ENCODE measurements at places on chromosomes 1 and 21.

GRCh38 chr1:156926175-156926574 lies 5.7 kb downstream of the LRRC71 start:
- peak; percentile 72 for DNase-seq

- no peak for DNase-seq
Measured at GRCh38 chr1:32309960-32310359, 18.1 kb downstream of the HDAC1 start.

DNA sequence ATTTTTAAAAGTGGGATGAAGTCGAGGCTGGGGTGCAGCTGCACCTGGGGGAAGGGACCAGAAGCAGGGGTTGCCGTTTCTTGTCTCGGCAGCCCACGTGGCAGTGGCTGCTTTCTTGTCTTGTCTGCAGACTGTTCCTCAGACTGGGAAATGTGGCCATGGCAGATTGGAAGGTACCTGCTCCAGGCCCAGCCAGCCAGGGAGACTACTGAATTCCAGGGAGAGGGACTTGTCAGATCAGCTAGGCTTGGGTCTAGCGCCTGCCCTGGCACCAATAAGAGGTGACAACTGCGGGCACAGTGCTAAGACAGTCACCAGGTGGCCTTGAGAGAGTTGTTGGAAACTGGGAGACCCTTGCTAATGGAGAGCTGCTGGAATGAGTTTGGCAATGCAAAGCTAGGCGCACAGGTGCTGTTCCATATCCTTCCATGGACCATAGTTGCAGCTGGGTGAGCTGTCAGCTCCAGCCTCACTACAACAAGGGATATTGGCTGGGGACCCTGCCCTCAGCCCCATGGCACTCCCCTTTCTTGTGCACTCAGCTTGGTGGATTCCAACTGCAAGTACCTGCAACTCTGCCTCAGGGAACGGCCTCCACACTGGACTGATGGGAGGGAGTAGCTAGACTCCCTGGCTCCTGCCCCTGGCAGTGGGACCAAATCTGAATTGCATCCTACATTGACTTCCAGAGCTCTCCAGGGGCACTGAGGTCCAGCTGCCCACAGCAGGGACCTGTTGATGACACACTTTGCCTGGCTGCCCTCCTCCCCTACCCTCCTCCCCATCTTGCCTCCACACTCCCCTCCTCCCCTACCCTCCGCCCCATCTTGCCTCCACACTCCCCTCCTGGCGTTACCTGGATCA lies 9.9 kb upstream of the IL22RA1 start:
- DNase-seq = no peak

DNA sequence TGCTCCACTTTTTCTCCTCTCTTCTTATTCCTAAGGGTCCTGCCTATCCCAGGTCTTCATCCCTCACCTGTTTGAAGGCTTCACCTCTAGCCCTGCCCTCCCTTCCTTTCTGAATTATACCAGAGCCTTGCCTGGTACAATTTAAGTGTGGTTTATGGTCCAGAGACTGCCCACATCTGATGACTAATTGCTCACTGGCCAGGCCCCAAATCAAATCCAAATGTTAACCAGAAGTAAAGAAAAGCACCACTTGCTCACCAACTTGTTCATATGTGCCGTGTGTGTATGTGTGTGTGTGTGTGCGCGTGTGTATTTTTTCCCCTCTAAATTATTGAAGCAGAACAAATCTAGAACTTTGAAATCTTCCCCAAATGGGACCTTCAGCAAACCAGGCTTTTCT lies 26.4 kb downstream of the MYOM3 start:
- no peak for DNase-seq

DNA sequence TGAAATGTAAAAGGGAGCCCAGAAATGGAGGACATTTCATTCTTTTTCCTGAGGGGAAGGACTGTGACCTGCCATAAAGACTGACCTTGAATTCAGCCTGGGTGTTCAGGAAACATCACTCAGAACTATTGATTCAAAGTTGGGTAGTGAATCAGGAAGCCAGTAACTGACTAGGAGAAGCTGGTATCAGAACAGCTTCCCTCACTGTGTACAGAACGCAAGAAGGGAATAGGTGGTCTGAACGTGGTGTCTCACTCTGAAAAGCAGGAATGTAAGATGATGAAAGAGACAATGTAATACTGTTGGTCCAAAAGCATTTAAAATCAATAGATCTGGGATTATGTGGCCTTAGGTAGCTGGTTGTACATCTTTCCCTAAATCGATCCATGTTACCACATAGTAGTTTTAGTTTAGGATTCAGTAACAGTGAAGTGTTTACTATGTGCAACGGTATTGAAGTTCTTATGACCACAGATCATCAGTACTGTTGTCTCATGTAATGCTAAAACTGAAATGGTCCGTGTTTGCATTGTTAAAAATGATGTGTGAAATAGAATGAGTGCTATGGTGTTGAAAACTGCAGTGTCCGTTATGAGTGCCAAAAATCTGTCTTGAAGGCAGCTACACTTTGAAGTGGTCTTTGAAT lies 2.9 kb downstream of the RGS2 start:
- DNase-seq = no peak

DNA sequence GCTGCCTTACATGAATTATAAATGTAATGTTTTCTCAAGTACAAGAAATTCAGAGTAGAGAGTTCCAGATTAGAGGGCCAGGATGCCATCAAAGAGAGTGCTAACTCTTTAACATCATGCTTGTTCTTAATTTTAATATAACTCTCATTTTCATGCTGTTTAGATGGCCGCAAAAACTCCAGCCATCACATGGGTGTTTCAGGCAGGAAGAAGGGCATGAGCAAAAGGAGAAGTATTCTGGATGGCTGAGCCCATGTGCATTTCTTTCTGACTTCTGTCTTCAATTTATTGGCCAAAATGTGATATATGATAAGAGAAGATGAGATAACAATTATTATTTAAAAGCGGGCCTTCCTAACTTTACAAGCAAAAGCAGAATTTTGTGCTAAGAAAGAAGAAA lies 1328.6 kb downstream of the MRPL39 start:
- DNase-seq = no peak

DNA sequence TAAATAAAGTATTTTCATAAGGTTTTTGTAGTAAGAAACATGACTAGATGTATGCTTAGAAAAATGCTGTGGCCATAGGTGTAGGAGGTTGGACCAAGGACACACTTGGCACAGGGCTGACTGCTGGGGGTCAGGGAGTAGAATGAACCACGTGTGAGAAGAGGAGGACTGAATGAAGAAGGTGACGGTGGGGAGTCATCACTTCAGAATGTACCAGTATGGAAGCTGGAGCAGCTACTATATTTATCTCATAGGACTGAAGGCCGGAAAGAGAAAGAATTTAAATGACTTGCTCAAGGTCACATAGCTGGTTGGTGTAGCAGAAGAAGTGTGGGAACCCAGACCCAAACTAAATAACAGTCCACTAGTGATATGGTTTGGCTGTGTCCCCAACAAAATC lies 79.8 kb upstream of the HAO2 start:
- no peak for DNase-seq

DNA sequence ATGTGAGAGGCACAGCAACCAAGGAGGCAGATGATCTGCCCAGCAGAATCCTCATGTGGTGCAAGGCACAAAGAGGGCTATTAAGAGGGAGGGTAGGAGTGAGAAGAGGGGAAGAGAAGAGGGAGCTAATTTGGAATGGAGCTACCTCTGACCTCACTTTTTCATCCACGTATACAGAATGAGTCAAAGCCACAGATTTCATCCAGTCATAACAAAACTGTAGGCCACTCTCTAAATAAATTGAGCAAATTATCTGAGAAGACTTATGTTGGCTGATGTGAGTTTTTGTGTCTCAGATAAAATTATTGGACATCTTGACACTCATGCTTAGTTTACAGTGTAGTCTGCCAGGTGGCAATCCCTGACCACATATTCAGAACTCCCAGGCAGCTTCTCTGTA lies 325.6 kb downstream of the TTLL7 start:
- DNase-seq = no peak

DNA sequence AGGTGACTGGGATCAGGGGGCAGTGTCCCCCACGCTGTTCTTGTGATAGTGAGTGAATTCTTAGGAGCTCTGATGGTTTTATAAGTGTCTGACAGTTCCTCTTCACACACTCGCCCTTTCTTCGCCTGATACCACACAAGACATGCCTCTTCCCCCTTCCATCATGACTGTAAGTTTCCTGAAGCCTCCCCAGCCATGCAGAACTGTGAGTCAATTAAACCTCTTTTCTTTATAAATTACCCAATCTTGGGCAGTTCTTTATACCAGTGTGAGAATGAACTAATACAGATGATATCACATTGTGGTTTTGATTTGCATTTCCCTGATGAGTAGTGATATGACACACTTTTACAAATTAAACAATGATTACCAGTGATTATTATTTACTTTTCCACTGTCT lies 229.9 kb downstream of the AKT3 start:
- no peak for DNase-seq

DNA sequence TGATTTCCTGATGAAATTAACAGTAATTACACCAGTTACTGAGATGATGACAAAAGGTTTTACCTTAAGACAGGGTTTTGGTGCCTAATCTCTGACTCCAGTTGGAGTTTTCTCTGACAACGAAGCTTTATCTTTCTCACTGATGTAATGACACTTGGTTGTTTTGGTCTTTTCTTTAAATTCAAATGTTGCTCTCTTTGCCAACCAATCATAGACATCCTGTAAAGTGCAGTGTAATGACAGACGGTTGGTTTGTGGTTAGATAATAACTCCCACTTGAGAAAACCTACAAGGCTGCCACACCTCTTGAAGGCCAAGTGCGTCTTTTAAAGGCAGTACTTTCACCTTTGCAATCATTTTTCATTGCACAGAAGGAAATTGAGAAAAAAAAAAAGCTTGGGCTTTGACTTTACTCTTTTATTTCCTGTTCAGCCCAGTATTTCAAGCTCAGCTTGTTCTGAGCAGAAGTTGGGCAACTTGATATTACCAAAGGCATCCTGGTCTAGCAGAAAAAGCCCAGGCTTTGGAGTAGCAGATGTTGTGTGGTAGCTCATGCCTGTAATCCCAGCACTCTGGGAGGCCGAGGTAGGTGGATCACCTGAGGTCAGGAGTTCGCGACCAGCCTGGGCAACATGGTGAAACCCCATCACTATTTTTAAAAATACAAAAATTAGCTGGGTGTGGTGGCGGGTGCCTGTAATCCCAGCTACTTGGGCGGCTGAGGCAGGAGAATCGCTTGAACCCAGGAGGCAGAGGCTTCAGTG lies 14.9 kb downstream of the PDIK1L start:
- DNase-seq = no peak

GRCh38 chr1:161987872-161988271 lies 35.8 kb downstream of the OLFML2B start:
- DNase-seq = no peak

GRCh38 chr1:89484092-89485038 lies 40.3 kb upstream of the LRRC8B start:
- DNase-seq = no peak

DNA sequence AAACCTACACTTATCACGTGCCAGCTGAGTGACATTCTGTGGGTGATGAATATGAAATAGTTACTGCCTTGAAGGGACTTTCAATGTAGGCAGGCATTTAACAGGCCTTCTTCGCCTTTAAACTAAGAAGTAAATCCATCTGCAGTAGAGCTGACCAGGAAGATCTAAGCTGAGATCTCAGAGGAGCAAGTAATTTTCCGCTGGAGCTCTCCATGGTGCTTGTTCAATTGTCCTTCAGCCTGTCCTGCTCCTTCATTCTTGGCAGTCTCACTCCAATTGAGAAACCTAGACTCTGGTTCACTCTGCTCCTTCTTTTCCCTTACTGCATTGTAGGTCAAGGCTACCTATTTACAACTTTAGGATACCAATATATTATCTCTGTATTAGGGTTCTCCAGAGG lies 183.5 kb downstream of the HMCN1 start:
- no peak for DNase-seq

- DNase-seq = no peak
Measured at GRCh38 chr1:12553963-12554362, 64.0 kb downstream of the DHRS3 start.

DNA sequence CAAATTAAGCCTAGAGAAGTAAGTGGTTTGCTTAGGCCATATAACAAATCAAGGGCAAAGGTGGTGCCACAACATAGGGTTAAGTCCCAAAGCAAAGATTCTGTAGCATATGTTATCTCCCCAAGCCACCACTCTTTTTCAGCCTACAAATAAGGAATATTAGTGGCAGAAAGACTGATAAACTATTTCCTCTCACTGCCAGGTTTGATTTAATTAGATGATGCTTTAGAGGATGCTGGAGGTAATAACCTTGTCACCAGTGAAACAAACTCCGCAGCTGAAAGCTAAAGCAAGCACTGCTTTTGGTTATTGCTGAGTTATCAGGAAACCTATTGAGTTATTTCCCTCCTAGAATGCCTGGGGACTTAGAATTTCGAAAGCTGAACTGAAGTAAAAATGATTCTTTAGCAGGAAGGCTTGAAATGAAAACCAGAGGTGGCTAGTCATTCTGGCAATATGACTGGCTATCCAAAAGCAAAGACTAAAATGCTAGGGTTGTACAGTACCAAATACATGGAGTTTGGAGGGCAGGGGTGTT lies 145.2 kb downstream of the SYT2 start:
- DNase-seq = no peak

- no peak for DNase-seq
Measured at GRCh38 chr1:99445486-99445885, 181.2 kb downstream of the PLPPR4 start.

DNA sequence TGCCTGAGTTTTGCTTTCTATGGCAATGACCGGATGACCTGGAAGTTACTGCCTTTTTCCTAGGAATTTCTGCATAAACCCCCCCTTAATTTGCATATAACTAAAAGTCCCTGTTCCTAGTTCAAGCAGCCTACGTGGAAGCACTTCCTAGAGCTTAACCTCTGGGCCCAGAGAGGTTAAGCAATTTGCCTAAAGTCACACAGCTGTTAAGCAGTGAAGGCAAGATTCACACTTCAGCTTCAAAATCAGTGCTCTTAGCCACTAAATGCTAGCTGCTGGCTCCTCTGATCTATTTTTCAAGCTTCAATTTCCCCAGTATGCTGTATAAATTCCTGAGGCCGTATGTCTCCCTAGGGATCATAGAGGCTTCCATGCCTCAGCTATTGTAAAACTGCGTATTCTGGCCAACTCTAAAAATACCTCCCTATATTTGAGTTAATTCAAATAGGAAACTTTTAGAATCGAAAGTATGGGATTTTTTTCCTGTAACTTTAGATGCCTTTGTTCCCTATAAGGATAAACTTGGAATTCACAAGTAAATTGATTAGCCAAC lies 53.1 kb upstream of the CD5L start:
- no peak for DNase-seq

GRCh38 chr1:65177457-65177856 lies 29.5 kb downstream of the AK4 start:
- no peak for DNase-seq

GRCh38 chr1:50349242-50349565 lies 74.0 kb downstream of the DMRTA2 start:
- DNase-seq = no peak

- no peak for DNase-seq
Measured at GRCh38 chr1:189682591-189682990, 795.1 kb downstream of the BRINP3 start.
